RPMI7951 (cell line): ENCODE measurements at places on chromosomes 16 and 17. TPM values are rescaled to one million over a fixed set of nuclear protein-coding genes. Genes with fewer than 3 reads are reported as not detected.
A peak's percentile ranks its signal among the peaks of the same experiment; 100 is the strongest.

The NHERF2 gene
- 49.0 and 51.1 TPM in 2 replicates for total RNA-seq

The EIF3CL gene
- 42.2 and 50.8 TPM in 2 replicates for total RNA-seq

The UBE2I gene
- total RNA-seq, result 50.4 and 53.6 TPM in 2 replicates

The TBC1D26 gene
- not detected in 2 replicates for total RNA-seq

The CES1 gene
- total RNA-seq, result not detected in 2 replicates

The CIITA gene
- total RNA-seq, result 0.12 and 0.49 TPM in 2 replicates

DNA sequence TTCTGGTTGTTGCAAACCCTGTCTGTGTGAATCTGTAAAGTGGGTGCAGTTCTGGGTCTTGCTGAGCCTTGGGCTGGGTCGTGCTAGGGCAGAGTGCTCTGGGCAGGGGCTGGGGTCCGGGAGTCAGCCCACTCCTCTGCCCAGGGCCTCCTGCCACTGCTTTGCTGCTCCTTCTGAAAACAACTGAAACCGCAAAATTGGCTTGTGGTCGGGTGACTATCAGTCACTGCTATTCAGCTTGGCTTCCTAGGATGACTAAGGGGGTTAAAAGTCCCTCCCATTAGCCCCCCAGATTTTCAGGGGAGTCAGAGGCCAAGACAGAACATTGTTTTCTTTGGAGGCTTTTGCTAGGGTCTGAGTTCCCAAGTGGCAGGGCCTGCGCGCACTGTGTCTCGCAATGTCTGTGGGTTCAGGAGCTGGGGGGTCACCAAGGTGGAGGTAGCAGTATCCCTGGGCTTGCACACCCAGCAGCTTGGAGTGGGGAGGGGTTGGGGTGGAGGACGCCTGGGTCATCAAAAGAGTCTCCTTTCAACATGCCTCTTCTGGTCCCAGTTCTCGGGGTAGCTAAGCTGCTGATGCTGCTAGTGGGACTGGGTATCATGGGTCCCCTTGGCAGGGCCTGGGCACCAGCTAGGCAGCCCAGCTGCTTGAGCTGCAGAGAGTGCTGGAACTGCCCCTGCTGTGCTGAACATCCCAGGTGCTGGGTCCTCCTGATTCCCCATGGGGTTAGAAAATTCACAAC lies 13.5 kb upstream of the TBX21 start:
- DNase-seq, result peak; percentile 73

DNA sequence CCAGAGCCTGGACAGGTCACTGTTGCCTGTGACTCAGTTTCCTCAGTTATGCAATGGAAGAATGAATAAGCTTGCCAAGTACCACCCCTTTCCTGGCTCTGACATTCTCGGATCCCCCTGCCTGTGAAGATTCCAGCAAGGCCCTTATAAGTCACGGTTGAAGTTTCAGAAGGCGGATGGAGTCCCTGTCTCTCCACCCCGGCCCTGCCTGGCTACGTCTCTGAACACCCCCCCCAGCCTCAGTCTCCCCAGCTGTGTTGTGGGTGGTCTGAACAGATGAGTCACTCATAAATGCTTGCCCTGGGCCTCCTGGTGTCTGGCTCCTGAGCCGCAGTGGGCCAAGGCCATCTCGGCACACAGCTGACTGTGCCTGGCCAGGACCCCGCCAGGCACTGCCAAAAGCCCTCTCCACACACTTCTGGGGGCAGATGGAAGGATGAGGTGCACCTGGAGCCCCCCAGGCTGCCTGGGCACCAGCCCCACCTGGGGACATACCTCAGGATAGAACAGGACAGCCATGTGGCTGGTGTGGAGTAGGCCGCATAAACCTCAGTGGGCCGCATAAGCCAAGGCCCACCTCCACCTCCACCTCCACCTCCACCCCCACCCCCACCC lies 15.4 kb downstream of the VASN start:
- DNase-seq, result no peak

DNA sequence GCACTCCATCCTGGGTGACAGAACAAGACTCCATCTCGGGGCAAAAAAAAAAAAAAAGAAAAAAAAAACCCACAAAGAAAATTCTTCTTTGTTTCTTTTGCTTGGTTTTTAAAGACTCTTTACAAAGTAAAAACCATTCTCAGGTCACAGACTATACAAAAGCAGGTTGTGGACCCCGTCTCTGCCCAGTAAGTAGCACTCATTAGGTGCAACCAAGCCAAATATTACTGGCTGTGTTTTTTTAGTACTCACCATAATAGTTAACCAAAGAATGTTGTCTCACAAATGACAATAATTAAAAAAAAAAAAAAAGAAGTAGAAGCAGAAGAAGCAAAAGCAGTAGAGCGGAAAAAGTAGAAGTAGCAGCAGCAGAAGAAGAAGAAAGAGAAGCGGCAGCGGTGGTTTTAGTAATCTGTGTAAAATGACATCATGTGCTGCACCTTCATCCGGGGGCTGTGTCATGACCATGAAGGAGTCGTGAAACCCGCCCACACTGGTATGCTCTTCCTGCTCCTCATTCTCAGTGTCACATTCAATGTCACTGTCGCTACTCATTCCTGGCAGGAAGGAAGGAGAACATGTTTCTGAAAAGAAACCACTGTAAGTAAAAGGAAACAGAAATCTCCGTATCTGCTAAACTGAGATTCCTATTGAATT lies 105.4 kb downstream of the TRIM37 start:
- peak; percentile 58 for DNase-seq

GRCh38 chr17:29051194-29051593 lies 8.3 kb downstream of the PIPOX start:
- DNase-seq, result no peak

- no peak for DNase-seq
These were observed 3.4 kb downstream of the COA3 start for GRCh38 chr17:42795061-42795460.

- DNase-seq, result no peak
These were observed 466.6 kb upstream of the ERCC4 start for GRCh38 chr16:13453325-13453724.

- DNase-seq, result peak; percentile 67
These were observed 5.6 kb downstream of the ZNF598 start for GRCh38 chr16:2003827-2004641.

DNA sequence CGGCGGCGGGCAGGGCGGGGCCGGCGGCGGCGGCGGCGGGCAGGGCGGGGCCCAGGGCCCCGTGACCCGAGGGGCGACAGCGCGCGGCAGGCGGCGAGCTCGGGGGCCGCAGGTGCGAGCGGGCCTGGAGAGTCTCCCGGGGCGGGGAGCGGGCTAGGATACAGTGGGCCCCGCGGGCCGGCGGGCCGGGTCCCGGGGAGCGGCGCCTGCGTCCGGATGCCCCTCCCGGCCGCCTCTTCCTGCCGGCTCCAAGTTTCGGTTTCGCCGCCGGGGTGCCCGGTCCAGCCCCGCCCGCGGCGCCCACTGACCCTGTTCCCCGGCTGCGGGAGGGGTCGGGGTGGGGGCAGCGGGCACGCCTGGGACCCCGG lies at the start of gene RNF213:
RNF213 (plus strand) TSS at position 62 of the 368 bp plus-strand sequence. CDS start 2,830 bp downstream, outside the sequence.
- peak; percentile 43 for DNase-seq

GRCh38 chr16:31664683-31665482 lies 137.2 kb downstream of the AHSP start:
- peak; percentile 6 for DNase-seq
